H1 (cell line): ENCODE measurements at places on chromosomes 5 and 9. TPM values are rescaled to one million over a fixed set of nuclear protein-coding genes. Genes with fewer than 3 reads are reported as not detected.

Gene SEMA4D
- total RNA-seq, result 63.1 and 70.4 TPM in 2 replicates

Gene SDHA
- 86.1 and 87.3 TPM in 2 replicates for total RNA-seq

Gene GPX8
- total RNA-seq, result 55.5 and 60.4 TPM in 2 replicates

Gene DIAPH1
- 107 and 114 TPM in 2 replicates for total RNA-seq

GRCh38 chr5:152221721-152222629, 183.1 kb downstream of the NMUR2 start:
- DNase-seq, result no peak

DNA sequence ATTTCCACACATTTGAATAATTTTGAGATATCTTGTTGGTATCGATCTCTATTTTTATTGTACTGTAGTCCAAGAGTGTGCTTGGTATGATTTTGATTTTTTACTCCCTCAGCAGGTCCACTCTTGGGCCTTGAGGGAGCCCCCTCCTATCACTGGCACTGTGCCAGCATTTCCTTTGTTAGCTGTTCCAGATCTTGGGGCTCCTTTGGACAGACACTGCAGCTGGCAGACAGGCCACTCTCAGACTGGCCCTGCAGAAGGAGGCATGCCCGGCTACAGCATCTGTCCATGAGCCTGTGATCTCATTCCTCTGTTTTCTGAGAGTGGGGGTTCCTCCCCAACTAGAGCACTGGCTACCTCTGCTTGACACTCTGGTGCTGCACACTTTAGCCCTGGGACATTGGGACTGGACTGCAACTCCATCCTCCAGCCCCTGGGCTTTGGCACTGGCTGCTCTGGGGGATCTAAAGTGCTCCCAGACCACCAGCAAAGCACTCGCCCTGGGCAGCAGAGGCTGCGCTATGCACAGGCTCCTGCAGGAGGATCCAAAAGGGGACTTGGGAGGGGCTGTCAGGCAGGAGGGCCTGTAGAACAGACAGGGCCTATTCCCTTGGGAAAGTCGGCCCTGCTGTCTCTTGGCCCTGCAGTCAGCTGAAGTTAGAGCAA, 271.3 kb upstream of the DMAC1 start:
- DNase-seq, result no peak

DNA sequence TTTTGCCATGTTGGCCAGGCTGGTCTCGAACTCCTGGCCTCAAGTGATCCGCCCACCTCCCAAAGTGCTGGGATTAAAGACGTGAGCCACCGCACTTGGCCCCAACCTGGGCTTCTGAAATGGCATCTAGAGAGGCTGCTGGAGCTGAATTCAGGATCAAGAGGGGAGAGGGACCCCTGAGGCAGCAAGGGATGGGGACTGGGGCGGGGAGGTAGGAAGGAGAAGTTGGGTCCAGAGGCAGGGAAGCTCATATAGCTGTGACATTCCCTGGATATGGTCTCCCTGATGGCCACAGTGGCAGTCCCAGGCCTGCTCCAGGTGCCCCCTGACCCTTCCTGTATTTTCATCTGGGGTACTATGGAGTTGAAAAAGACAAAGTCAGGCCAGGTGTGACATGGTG, 12.1 kb downstream of the REEP2 start:
- DNase-seq, result no peak

DNA sequence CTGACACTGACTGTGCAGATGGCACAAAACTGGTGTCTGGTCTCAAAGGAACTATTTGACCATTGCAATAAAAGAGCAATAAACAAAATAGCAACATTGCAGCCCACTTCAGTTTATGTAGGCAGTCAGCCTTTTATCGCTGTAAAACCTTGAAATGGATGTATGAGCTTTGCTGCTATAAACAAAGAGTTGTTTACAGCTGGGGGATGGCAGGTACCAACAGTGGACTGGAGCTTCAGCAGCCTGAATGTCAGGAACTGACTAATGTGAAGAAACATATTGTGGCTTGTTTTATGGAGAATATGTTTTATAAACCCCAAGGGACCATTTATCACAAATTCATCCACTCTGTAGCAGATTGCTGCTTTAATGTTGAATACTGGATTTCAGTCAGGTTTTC, 78.0 kb downstream of the PTPRD start:
- no peak for DNase-seq

DNA sequence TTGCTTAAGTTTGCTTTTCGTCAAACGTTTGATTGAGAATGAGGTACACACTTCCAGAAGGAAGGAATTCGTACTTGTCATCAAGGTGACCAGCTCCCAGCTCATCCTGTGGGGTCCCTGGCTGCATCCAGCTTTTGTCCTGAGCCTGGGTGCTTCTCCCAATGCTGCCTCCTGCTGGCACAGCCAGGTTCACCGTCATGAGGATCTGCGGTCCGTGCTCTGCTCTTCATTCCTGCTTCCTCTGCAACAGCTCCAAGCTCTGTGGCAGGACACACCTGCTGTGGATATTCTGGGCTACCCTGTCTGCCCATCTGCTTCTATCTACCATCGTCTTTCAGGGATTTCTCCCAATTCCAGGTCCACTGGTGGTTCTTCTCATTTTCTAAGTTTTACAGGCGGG, 13.3 kb upstream of the UBE2QL1 start:
- DNase-seq, result peak; percentile 31

DNA sequence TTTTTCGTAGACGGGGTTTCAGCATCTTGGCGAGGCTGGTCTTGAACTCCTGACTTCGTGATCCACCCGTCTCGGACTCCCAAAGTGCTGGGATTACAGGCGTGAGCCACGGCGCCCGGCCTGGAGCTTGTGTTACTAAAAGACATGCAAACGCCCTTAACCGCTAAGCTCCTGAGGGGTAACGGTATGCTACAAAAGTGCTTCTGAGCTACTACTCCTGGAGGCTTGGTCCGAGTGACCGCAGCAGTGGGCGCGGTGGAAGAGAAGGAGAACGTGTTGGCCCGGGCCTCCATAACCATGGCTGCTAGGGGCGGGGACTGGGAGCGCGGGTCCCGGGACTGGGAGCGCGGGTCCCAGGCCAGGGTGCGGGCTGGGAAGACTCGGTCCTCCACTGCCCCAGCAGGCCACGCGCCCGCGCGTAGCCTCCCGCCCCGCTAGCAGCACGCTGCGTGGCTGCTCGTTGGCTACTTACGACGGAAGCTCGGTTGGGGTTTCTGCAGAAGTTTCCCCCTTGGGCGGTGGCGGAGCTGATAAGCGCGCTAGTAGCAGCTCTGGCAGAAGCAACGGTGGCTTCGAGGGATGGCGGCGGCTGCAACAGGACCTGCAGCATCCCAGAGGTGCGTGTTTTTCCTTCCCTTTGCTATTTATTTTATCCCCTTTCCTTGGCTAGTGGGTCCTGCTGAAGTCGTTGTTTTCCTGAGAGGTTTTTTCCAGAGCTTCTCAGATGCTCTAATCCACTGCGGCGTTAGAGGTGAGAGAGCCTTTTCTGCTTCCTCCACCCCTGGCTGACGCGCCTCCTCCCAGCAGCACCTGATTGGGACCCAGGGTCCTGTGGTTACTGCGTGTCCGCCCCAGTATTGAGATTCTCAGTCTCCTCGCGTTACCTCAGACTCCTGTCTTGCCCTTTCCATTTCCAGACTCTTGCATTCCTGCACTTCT, 69.2 kb upstream of the CCDC180 start:
- DNase-seq, result peak; percentile 86

DNA sequence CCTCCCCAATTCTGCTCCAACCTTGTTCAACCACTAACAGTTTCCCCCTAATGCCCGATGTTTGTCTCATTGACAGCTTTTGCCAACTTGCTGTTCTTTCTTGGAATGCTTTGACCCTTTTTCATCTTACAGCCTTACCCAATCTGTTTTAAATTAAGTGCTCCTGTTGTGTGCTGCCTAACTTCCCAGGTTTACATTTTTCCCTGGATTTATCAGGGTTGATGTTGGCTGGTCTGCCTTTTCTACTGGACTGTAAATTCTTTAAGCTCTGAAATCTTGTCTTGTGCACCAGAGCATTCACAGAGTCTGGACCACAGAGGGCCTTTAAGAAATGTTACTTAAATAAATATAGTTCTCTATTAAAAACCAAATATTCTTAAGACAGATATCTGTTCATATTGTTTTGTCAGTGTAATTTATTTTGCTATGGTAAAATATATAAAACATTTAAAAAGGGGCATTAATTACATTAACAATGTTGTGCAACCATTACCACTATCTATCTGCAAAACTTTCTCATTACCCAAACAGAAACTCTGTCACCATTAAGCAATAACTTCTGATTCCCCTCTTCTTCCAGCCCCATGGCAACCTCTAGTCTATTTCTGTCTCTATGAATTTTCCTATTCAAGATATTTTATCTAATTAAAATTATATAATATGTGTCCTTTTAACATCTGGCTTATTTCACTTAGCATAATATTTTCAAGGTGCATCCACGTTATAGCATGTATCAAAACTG, 73.0 kb downstream of the OSTF1 start:
- no peak for DNase-seq

GRCh38 chr5:56012281-56012963, 17.7 kb upstream of the IL6ST start:
- DNase-seq, result no peak

Gene LIX1
- total RNA-seq, result 0.26 and 0.33 TPM in 2 replicates

DNA sequence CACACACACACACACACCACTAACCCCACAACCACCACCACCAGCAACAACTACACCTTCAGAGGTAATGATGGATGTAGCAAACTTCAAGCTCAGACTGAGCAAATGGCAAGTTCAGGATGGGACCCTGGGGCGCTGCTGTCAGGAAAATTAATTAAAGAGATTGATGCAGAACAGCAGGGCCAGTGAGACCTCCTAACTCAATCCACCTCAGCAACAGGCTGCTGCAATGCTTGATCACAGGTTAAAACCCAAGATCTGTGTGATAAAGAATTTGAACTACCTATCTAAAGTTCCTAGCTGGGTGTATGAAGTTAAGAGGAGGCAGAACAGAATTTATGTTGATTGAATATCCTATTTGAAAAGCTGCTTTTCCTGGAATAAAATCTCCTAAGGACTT, 140.3 kb upstream of the FER start:
- DNase-seq, result no peak

DNA sequence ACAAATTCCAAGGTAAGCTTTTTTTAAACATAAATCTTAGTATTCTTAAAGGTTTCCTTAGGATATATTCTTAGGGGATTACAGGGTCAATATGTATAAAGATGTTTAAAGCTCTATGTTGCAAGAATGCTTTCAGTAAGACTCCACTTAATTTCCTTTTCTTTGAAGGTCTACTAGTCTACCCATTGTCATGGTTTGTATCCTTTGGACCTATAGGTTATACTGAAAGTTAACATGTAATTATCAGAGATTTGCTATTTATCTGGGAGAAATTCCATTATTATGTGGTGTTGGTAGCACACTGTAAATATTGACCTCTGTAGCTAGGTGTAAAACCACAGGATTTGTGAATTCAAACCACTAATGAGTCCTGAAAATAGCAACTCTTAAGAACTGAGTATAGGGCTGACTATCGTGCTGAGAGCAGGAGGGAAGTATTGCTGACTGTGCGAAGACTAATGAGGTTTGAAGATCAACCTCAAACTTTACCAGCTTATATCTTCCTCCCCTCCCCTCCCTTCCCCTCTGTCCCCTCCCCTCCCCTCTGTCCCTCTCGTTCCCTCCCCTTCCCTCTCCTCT, 85.6 kb downstream of the GADD45G start:
- DNase-seq, result no peak

Gene KIF24
- total RNA-seq, result 3.9 and 4.5 TPM in 2 replicates

- DNase-seq, result no peak
These were observed 51.5 kb downstream of the UBE2R2 start for GRCh38 chr9:33868440-33868973.

GRCh38 chr5:148829248-148829594, 2.8 kb downstream of the ADRB2 start:
- DNase-seq, result no peak

- no peak for DNase-seq
These were observed 322.8 kb downstream of the SLF1 start for GRCh38 chr5:94941122-94941755.

Gene POLK
- total RNA-seq, result 7.7 and 9.0 TPM in 2 replicates

Gene TMC1
- total RNA-seq, result 0.82 and 0.95 TPM in 2 replicates

DNA sequence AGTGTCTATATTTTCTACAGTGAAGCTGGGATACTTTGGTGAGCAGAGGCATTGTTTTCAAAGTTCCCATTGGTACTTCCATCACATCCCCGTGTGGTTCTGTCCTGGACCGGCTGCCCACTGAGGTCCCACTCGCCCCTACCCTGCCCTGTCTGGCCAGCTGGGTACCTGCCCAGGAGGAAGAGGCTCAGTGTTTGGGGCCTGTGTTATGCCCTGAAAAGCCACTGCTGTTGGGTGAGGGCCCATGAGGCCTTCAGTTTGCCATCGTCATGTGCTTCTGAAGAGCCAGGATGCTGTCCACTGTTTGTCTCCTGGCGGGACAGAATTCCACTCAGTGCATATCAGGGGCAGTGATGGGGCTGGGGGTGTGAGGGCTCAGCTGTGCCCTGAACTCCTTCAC, 2.6 kb upstream of the CEP72 start:
- DNase-seq, result no peak

DNA sequence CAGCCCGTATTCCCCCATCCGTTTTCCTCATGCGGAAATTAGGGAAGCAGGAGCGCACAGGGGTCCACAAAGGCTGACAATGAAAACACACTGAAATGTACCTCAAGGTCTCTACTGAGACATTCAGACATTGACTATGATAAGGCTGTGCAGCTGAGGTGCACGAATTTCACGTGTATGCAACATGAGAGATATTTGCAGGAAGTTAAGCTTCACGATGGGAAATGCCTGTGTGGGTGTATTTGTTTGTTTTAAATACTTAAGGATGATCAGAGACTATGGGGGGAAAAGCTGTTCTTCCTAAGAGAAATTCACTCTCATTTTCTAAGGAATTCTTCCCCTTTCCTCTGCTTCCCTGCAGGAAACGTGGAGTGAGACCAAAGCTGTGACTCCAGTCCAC, 2.6 kb upstream of the SPATA31E1 start:
- no peak for DNase-seq

Gene DBH
- 0.29 TPM in 1 of 2 replicates, not detected in the other for total RNA-seq

DNA sequence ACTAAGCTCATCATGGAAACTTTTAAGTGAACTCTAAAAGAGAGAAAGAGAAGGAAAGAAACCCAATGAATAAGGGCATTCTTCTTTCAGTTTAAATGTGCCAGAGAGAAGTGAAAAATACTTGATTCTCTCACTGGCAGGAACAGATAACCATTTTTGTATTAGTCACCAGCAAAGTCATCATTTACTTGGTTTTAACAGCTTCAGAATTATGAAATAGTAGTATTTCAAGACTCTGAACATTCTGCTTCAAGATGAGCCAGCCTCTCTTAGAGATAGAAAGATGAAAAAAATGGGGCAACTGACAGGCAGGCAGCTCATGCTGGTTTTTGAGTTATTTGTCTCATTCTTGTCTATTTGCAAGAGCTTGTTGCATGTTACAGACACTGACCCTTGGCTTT, 103.5 kb downstream of the GCNT1 start:
- DNase-seq, result no peak

Gene GPSM1
- 15.7 and 18.0 TPM in 2 replicates for total RNA-seq
